Vagina (tissue), 2 donors: ENCODE measurements at places on chromosomes 3 and 15.
A peak's percentile ranks its signal among the peaks of the same experiment; 100 is the strongest.

DNA sequence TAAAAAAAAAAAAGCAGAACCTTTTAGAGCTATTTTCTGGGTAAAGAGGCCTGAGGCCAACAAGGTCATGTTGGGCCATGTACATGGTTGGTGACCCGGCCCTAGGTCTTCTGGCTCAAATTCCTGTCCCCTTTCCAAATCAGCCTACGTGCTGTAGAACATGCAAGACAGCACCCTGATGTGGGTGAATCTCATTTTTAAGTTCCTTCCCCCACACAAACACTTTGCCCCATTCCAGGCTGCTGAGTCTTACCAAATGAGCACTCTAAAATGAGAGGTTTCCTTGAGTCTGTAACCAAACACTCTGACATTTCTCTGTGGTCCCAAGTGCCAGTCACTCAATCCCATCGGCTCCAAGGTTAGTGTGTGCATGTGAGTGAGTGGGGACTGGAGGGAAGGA, 9.4 kb downstream of the BCL6 start:
- H3K27me3 ChIP-seq = no peaks in the 10 kb centered on the region
- DNase-seq = peak; percentile 85
- H3K4me3 ChIP-seq = no peak overlapping the region
- H3K4me1 ChIP-seq = peaks cover 39% of the 10 kb centered on the region
- H3K27ac ChIP-seq = peak overlapping the region; percentile 99
- H3K36me3 ChIP-seq = peaks cover 40% of the 10 kb centered on the region

- H3K4me1 ChIP-seq = peaks cover 6% of the 10 kb centered on the region
- no peak for DNase-seq
- no peaks in the 10 kb centered on the region for H3K27me3 ChIP-seq
- no peaks in the 10 kb centered on the region for H3K36me3 ChIP-seq
Measured at GRCh38 chr3:69110941-69111546, 11.4 kb downstream of the LMOD3 start.

- H3K27ac ChIP-seq = no peak overlapping the region
- H3K27me3 ChIP-seq = no peaks in the 10 kb centered on the region
- H3K36me3 ChIP-seq = no peaks in the 10 kb centered on the region
- no peak for DNase-seq
- no peaks in the 10 kb centered on the region for H3K4me1 ChIP-seq
Measured at GRCh38 chr3:83002869-83003445, 1241.5 kb upstream of the GBE1 start.

DNA sequence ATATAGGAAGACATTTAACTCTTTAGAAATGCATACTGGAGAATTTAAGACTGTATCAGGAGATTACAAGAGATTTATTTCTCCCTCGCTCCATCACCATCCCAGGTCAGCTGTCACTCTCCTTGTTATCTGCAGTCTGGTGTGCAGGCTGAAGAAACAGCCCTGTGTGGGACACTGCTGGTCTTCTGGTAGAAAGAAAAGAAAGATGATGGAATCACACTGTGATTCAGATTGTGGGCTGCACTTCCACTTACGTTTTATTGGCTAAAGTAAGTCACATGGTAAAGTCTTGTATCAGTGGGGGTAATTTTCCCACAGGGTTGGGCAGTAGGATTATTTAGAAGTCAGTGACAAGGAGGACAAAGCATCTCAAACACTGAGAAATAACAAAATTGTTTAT, 18.1 kb upstream of the ATP1B3 start:
- H3K36me3 ChIP-seq = no peaks in the 10 kb centered on the region
- no peak for DNase-seq
- H3K27me3 ChIP-seq = no peaks in the 10 kb centered on the region

DNA sequence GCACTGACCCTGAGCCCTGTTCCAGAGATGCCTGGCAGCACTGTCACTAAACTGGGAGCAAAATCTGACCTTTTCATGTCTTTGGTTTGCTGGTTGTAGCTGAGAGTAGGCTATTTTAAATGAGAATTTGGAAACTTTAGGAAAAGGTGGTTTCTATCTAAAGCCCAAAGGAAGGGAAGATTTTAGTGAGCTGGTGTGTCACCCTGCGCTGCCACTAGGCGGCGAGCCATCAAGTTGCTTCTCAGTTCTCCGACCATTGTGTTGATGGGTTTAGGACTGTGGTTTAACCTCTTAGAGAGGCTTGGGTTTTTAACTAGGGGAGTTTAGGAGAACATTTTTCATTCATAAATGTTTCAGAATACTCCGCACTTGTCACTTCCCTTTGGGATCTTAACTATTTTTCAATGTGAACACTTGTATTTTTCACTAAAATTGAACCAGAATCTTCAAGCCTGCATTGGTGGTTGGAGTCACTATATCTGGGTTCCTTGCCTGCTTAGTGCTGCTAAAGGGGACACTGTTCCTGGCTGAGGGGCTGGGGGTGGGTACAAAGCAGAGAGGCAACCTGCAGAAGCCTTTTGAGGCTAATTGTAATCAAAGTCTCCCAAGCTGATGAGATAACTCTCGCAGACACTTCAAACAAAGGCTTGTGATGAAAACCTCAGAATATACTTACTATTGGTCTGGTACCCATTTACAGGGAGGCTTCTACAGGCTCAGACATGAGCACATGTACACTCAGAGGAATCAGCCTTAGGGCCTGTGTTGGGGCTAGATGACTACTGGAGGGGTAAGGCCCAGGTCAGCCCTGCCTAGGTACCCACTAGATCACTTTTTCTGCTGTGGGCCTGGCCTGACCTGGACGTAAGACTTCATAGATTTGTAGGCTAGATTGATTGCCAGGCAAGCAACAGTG, 16.8 kb downstream of the EXOSC7 start:
- H3K4me3 ChIP-seq = no peak overlapping the region
- no peak for DNase-seq

DNA sequence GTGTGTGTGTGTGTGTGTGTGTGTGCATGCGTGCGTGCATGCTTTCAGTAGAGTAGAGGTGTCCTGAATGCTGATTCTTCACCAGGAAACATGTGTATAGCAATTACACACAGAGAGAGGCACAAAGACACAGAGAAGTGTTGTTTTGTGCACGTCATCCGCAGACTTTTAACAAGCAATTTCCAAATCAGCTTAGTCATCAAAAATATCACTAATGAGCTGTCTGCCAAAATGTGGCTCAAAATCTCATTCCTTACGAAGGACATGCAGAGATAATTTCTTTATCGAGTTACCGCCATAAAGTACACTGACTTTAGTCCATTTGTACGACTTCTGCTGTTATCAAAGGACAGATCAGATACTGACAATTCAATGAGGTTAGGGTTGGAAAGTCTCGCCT, 274.9 kb upstream of the RARB start:
- H3K36me3 ChIP-seq = no peaks in the 10 kb centered on the region
- peaks cover 6% of the 10 kb centered on the region for H3K4me1 ChIP-seq
- no peak overlapping the region for H3K27ac ChIP-seq

- no peaks in the 10 kb centered on the region for H3K36me3 ChIP-seq
- H3K4me3 ChIP-seq = no peak overlapping the region
- no peak overlapping the region for H3K27ac ChIP-seq
- no peak for DNase-seq
Measured at GRCh38 chr15:38691965-38692788, 127.6 kb upstream of the RASGRP1 start.

- H3K36me3 ChIP-seq = no peaks in the 10 kb centered on the region
- no peak overlapping the region for H3K27ac ChIP-seq
- H3K27me3 ChIP-seq = no peaks in the 10 kb centered on the region
- no peak overlapping the region for H3K4me3 ChIP-seq
- DNase-seq = no peak
Measured at GRCh38 chr3:31008994-31009393, 114.5 kb upstream of the GADL1 start.

GRCh38 chr3:123329636-123330340, 119.1 kb downstream of the ADCY5 start:
- H3K4me1 ChIP-seq = no peaks in the 10 kb centered on the region
- H3K27ac ChIP-seq = peak overlapping the region; percentile 61
- no peak overlapping the region for H3K4me3 ChIP-seq
- no peaks in the 10 kb centered on the region for H3K36me3 ChIP-seq

GRCh38 chr3:13389378-13389777, 30.7 kb downstream of the NUP210 start:
- no peak for DNase-seq
- no peak overlapping the region for H3K4me3 ChIP-seq
- no peaks in the 10 kb centered on the region for H3K27me3 ChIP-seq
- H3K36me3 ChIP-seq = no peaks in the 10 kb centered on the region

DNA sequence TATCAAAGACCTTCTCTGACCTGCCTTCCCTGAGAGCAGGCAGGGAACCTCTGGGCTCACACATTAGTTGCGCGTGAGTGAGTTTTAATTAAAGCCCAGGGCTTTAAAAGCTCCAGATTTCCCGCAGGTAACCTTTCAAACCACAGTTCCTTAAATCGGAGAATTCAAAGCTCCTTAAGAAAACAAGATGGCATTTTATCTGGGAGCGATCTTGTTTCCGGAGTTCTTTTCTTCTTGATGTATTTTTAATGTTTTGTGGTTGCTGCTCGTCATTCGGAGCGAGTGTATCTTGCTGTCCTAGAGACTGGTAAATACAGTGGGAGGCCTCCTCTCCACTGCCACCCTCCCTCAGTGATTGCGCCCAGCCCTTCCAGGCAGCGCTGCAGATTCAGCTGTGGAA, 284.3 kb downstream of the CLSTN2 start:
- no peak overlapping the region for H3K27ac ChIP-seq
- H3K27me3 ChIP-seq = no peaks in the 10 kb centered on the region
- H3K36me3 ChIP-seq = no peaks in the 10 kb centered on the region
- no peaks in the 10 kb centered on the region for H3K4me1 ChIP-seq

- H3K4me3 ChIP-seq = no peak overlapping the region
- H3K27ac ChIP-seq = no peak overlapping the region
- H3K27me3 ChIP-seq = no peaks in the 10 kb centered on the region
- no peaks in the 10 kb centered on the region for H3K36me3 ChIP-seq
Measured at GRCh38 chr15:48309740-48310139, 21.5 kb upstream of the DUT start.

GRCh38 chr15:71962537-71962936, 152.2 kb downstream of the NR2E3 start:
- no peak overlapping the region for H3K4me3 ChIP-seq
- H3K27me3 ChIP-seq = no peaks in the 10 kb centered on the region
- no peak overlapping the region for H3K27ac ChIP-seq
- no peaks in the 10 kb centered on the region for H3K4me1 ChIP-seq
- no peaks in the 10 kb centered on the region for H3K36me3 ChIP-seq
- no peak for DNase-seq

- H3K36me3 ChIP-seq = no peaks in the 10 kb centered on the region
- no peaks in the 10 kb centered on the region for H3K27me3 ChIP-seq
- no peak overlapping the region for H3K4me3 ChIP-seq
- no peak for DNase-seq
Measured at GRCh38 chr15:50791486-50791885, 26.0 kb upstream of the SPPL2A start.

DNA sequence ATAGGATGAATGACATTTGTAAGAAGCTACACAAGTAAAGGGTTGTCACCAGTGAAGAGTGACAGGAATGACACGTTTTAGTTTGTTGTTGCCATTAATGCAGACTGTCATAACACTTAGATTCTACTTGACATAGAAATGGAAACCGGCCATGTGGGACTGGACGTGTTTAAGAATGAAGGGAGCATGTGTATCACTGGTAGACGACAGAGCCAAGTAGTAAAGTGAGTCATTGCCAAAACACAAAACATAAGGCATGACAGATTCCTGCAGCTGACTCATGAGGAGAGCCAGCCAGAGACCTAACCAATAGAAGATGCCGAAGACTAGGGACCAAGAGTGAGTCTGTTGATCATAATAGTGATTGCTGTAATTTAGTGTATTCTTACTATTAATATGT, 106.2 kb upstream of the PLAAT1 start:
- DNase-seq = no peak
- no peaks in the 10 kb centered on the region for H3K4me1 ChIP-seq
- H3K36me3 ChIP-seq = no peaks in the 10 kb centered on the region
- H3K4me3 ChIP-seq = no peak overlapping the region
- H3K27ac ChIP-seq = no peak overlapping the region
- H3K27me3 ChIP-seq = no peaks in the 10 kb centered on the region

DNA sequence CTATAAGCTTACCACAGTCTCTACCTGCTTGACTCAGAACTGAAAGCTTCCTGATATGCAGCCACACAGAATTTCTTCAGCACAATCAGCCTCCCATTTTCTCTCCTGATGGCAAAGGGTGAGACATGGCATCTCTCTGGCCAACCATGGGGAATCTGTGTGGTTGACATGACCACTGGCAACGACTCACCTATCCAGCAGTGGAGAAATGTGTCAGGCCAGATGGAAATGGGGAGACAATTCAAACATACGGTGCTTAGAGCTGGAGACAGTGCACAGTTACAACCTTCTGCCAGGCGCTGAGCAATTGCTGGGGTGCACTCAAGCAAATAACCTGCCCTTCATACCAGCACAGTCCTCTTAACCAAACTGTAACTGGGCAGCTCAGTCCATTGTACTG, 3.6 kb downstream of the ZNF385D start:
- H3K27ac ChIP-seq = no peak overlapping the region
- H3K4me3 ChIP-seq = no peak overlapping the region
- no peaks in the 10 kb centered on the region for H3K27me3 ChIP-seq
- DNase-seq = no peak
- no peaks in the 10 kb centered on the region for H3K36me3 ChIP-seq
- H3K4me1 ChIP-seq = peaks cover 14% of the 10 kb centered on the region

- H3K27ac ChIP-seq = peak overlapping the region; percentile 96
- no peak for DNase-seq
- H3K27me3 ChIP-seq = no peaks in the 10 kb centered on the region
Measured at GRCh38 chr15:59373215-59373614, 544 bp upstream of the MYO1E start.

DNA sequence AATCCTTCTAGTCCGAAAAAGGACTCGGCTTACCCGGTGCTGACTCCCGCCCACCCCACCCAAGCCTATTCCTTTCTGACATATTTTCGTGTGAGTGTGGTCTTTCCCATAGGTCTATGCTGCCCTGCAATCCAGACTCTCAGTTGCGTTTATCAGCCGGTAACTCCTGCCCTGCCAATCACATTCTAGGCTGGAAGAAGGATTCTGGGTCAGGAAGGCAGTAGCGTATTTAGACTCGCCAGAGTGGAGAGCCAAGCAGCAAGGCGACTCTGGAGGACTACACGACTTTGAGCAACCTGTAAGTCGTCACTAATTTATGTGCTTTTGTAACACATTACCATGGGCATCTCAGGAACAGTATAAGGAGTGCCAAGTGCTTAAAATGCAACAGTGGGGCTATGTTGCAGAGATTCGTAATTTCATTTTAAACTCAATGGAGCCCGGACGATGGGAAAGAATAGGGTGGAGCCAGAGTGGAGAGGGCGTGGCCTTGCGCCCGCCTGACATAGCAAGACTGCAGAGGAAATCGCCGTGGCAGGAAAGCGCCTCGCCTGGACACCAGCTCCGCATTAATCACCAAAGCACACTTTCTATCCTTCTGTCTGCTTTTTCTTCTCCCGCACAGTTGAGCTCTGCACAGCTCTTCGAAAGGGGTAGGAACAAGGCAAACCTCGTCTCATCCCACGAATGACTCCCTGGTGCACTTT, 1044.2 kb downstream of the AGBL1 start:
- H3K4me1 ChIP-seq = no peaks in the 10 kb centered on the region
- no peak overlapping the region for H3K4me3 ChIP-seq
- no peak for DNase-seq
- H3K36me3 ChIP-seq = no peaks in the 10 kb centered on the region

GRCh38 chr3:39150803-39151631, 2.4 kb downstream of the CSRNP1 start:
- peak overlapping the region; percentile 100 for H3K27ac ChIP-seq
- peak overlapping the region; percentile 95 for H3K4me3 ChIP-seq
- H3K4me1 ChIP-seq = peaks cover 76% of the 10 kb centered on the region
- no peak for DNase-seq
- peaks cover 5% of the 10 kb centered on the region for H3K36me3 ChIP-seq

- H3K4me3 ChIP-seq = peak overlapping the region; percentile 66
- H3K27ac ChIP-seq = peak overlapping the region; percentile 98
- DNase-seq = no peak
- no peaks in the 10 kb centered on the region for H3K27me3 ChIP-seq
- H3K4me1 ChIP-seq = peaks cover 43% of the 10 kb centered on the region
- H3K36me3 ChIP-seq = no peaks in the 10 kb centered on the region
Measured at GRCh38 chr15:68818769-68819494, 1.8 kb downstream of the ANP32A start.
